LNCaP clone FGC (cell line): ENCODE measurements at places on chromosomes 6 and 20.

DNA sequence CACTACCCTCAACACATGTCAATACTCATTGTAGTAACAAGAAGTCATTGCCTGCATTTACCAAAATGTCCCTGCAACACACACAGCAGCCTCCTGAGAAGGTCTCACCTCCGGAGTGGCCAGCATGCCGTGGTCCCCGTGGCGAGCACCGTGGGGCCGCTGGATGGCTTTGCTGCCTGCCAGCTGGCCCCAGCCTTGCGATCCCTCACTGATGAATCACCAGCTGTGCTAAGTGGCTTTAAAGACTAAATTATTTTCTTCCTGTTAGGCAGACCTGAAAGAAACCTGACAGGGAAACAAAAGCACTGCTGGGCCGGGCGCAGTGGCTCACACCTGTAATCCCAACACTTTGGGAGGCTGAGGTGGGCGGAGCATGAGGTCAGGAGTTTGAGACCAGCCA, 306.7 kb downstream of the CDH4 start:
- no peak for DNase-seq

- peak; percentile 84 for DNase-seq
Measured at GRCh38 chr6:33761922-33762629, 15.4 kb upstream of the IP6K3 start.

GRCh38 chr6:158028421-158028820, 46.8 kb downstream of the SYNJ2 start:
- no peak for DNase-seq

DNA sequence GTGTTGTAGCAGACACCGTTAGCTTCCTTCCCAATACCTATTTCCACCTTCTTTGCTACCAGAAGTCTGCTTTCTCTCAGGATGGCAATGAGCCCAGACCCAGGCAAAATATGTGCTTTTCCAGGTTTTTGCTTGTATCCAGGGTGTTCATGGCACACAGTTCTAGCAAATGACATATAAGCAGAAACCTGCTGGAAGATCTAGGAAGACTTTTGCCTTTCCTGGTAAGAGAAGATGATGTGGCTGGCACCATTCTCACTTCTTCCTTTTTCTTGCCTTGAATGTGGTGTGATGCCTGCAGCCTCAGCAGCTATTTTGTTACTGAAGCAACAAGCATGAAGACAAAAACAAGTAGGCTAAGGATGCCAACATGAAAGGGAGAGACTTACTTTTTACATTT, 19.2 kb upstream of the TBC1D22B start:
- DNase-seq, result no peak

DNA sequence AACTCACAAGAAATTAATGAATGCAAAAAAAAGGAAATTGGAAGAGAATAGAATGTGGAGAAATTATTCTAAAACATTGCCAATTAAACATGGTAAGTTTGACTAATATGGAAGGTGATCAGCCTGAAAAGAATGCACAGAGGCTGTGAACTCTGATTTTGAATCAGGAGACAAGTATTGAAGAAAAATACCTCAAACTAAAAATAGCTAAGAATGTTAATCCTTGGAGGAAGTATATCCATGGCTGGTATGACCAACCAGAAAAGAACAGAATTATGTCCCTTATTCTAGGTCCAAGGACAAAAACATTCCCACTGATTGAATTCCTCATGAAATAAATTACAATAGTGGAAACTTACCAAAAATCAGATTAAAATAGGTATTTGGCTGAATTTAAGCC, 7.3 kb upstream of the RIMS1 start:
- DNase-seq, result no peak

DNA sequence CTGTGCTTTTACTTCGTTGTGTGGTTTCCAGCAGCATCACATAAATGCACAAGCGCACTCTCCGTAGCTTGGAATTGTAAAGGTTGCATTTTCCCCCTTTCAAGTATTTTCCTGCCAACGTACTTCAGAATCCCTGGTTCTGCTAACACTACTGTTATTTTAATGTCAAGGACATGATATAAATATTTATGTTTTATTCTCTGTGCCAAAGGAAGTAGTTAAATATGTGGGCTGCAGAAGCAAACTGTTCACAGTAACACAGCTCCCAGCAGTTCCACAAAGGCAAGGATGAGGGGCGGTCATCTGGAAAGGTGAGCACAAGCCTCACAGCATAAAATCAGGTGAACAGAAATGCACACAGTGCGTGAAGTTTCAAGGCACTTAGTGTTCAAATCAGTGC, 85.3 kb upstream of the PDE10A start:
- DNase-seq, result no peak

DNA sequence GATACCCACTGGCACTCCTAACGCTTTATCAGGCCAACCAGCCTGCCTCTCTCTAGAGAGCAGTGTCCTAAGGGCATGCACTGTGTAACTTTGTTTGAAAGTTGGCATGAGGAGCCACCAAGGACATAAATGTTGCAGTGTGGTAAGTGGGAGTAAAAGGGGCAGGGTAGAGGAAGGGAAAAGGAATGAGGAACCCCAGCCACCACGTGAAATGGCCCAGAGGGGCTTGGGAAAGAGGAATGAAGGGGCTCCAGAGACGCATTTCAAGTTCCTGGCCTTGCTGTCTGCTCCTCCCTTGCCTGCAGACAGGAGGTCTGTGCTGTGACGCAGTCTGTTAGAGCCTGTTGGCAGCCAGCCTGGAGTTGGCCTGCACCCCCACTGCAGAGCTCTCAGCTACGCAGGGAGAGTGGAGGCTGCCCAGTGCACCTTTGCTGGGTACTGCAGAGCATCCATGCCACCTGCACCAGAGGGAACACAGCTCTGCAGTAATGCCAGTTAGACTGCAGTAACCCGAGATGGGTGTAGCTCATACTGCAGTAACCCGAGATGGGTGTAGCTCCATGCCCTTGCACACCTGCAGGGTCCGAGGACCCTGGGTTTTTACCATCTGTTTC, 86.8 kb upstream of the SNAP25 start:
- no peak for DNase-seq

DNA sequence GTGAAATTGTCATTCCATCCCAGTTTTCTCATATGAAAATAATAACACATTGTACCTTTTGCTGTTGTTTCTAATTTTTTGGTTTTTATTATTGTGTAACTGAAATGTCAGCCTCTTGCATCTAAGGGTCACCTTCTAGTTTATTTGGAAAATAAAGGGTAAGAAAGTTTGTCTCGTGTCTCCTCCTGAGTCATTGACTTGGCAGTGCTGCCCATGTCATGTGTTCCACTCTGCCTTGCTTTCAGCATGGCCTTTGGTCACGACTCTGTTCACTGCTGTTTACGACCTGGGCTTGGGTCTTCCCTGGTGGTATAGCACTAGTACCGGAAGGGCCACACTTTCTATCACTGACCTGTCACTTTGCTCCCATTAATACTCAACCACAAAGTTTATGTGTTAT, 171.4 kb upstream of the RSPO3 start:
- no peak for DNase-seq

GRCh38 chr6:109449064-109449794, 6.3 kb downstream of the MICAL1 start:
- DNase-seq, result no peak

DNA sequence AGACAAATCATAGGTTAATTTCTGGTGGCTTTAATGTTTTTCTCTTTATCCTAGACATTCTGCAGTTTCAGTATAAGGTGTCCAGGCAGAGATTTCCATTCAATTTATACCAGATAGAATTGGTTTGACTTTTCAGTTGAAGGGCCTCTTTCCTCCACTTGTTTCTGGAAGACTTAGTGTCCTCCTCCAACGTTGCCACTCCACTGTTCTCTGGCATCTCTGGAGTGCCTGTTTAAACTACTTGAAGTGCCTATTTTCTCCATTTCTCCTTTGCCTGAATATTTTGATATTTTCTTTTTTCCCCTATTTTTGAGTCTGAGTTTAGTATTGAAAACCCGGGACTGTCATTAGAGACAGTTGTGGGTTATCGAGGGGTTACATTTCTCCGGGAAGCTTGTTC, 27.7 kb downstream of the EDN3 start:
- no peak for DNase-seq

- DNase-seq, result peak; percentile 32
Measured at GRCh38 chr6:148064406-148065134, 278.1 kb upstream of the SASH1 start.

DNA sequence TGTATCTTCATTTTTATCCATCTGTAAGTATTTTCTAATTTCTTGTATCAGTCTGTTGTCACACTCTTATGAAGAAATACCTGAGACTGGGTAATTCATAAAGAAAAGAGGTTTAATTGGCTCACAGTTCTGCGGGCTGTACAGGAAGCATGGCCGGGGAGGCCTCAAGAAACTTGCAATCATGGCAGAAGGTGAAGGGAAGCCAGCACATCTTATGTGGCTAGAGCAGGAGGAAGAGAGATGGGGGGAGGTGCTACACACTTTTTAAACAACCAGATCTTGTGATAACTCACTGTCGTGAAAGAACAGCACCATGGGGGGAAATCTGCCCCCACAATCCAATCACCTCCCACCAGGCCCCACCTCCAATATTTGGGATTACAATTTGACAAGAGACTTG, 10.9 kb upstream of the BCKDHB start:
- no peak for DNase-seq

GRCh38 chr6:52995913-52996645, 995 bp upstream of the GSTA4 start:
- no peak for DNase-seq

- no peak for DNase-seq
Measured at GRCh38 chr6:161411265-161411944, 137.5 kb upstream of the AGPAT4 start.

DNA sequence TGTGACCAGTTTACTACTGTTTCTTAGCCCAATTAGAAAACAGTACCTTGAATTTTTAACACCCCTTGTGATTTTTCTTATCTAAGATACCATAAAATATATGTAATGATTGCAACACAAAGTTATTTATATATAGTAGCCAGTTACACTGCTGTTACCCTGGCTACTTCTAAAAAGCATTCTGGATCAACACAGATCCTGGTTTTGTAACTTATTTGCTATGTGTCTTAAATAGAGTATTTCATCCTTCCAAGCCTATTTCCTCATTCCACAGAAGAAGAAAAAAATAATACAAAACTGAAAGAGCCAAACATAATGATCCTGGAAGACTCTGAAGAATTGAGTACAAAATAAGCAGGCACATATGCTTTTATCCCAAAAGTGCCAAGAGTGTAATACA, 19.0 kb upstream of the GSTA4 start:
- no peak for DNase-seq

DNA sequence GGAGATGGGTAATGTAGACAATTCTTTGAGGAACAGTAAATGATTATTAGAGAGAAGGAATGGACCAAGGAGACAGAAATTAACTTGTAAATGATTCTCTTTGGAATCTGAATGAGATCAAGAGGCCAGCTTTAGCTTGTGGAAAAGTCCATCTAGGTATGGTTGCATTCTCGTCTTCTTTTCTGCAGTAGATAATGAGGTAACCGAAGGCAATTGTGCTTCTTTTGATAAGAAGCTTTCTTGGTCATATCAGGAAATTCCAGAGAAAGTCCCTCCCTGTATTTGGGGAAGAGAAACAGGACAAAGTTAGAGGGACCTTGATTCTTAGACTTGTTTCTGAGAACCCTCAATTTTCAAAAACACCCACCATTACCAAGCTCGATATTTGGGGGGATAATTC, 109.1 kb upstream of the PRSS16 start:
- no peak for DNase-seq

DNA sequence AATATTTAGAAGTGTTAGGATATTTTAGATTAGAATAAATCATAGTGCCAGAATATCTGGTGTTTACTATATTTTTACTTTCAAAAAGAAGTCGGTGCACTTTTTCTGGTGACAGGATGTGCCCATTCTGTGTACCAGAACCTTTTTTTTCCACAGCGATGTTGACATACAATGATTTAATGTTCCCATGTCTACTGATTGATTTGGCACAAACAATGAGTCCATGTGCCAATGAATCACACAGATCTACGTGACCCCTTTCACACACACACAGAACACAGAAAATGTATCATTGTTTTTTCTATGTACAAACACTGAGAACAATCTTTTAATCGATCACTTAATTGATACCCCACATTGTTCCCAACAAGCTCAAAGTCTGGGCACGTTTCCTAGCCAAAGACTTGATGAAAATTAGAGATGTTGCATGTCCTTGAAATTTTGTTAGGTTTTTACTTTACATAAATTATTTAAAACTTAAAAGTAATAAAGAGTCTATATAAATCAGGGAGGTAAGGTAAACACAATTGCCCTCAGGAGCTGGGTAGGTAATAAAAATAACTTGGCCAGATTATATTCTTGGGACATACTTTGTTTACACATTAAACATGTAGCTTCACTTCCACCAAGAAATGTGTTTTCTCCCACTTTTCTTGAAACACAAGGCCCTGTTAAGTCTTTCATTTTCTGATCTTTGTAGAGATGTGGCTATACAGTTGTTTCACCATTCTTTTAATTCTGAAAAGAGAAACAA, 36.4 kb upstream of the SOX4 start:
- DNase-seq, result peak; percentile 97

DNA sequence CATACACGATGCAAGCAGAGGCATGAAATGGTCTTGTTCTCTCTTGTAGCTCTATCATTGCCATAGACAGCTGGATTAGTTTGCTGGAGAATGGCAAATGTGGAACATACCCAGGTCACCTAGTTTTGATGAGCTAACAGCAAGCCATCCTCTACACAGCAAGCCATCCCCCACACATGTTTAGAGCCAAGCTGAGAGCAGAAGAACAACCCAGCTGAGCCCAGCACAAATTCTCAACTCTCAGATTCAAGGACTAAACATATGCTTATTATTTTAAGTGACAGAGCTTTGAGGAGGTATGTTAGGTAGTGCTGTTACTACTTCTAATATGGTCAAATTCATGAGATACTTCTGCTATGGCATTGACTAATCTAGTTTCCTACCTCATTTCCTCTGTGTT, 230.3 kb downstream of the OTOR start:
- no peak for DNase-seq

DNA sequence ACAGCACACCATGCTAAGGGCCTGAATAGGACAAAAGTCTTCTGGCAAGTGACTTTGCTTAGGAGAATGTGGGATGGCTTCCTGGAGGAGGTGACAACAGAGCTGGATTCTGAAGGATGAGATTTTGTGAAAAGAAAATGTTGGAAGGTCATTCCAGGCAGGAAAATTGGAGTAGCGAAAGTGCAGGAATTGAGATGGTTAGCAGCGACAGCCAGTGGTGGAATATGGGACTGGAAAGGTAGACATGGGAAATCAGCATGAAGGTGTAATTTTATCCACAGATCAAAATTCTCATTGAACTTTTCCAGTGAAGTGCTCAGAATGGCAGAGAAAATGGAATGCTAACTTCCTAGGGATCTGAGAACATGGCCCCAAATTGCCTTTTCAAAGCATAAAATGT, 5.7 kb upstream of the BACH2 start:
- DNase-seq, result no peak

- DNase-seq, result no peak
Measured at GRCh38 chr6:36700831-36701230, 3.2 kb downstream of the RAB44 start.

- DNase-seq, result no peak
Measured at GRCh38 chr6:16653226-16653625, 108.0 kb downstream of the ATXN1 start.

- no peak for DNase-seq
Measured at GRCh38 chr6:129603741-129604140, 106.2 kb downstream of the ARHGAP18 start.
